ENCODE measurements at places on chromosomes 13 and 19. TPM values are rescaled to one million over a fixed set of nuclear protein-coding genes. Genes with fewer than 3 reads are reported as not detected.

- DNase-seq: no peak
These were observed 3.7 kb downstream of the COL4A2 start for GRCh38 chr13:110310541-110311442.

- no peak for DNase-seq
These were observed 11.9 kb downstream of the GADD45B start for GRCh38 chr19:2487842-2488241.

GRCh38 chr13:65854431-65854830, 1375.7 kb downstream of the PCDH9 start:
- no peak for DNase-seq

LILRB5 gene
- total RNA-seq: not detected

HSPB6 gene
- 0.37 TPM for total RNA-seq

- DNase-seq: peak; percentile 56
These were observed 6.2 kb downstream of the TLE6 start for GRCh38 chr19:2983351-2984214.

DNA sequence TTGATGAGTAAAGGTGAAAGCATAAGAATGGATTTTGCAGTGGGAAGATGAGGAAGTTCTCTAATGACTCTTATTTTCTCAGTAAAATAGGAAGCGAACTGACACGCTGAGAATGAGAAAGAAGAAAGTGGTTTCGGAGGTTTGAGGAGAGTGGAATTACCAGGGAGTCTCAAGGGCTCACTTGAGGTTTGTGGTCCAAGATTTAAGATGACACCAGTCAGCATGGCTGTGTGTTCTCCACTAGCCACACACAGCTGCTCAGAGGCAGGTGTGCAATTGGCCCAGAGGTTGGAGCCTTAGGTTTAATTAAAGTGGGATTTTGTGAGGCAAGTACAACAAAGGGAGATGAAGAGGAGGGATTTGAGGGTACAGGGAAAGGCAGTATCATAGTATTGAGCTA, 99.6 kb upstream of the NBEA start:
- DNase-seq: no peak

PGLYRP2 gene
- not detected for total RNA-seq

DNA sequence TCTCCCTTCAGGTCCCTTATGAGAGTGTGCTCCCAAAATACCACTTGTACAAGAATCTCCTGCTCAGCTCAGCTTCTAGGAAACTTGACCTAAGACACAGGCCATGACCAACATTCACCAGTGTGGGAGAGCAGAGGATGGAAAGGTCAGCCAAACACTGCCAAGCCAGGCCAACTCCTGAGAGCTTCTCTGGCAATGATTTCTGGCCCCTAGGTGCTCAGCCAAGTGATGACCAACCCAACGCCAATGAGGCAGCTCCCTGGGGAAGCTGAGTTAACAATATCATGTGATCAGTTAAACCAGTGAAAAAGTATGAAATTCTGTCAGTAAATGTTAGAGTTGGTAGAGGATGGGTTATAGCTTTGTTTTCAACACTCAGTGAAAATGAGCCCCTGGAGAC, 49.1 kb upstream of the FLT1 start:
- no peak for DNase-seq

TYROBP gene
- total RNA-seq: not detected

HIF3A gene
- total RNA-seq: 7.6 TPM

GPI gene
- total RNA-seq: 227 TPM

GRCh38 chr13:60026286-60026685, 137.4 kb downstream of the DIAPH3 start:
- no peak for DNase-seq

- no peak for DNase-seq
These were observed 5.9 kb upstream of the MLNR start for GRCh38 chr13:49213997-49214916.

GRCh38 chr13:49867834-49868233, 68.3 kb downstream of the SPRYD7 start:
- no peak for DNase-seq

DNA sequence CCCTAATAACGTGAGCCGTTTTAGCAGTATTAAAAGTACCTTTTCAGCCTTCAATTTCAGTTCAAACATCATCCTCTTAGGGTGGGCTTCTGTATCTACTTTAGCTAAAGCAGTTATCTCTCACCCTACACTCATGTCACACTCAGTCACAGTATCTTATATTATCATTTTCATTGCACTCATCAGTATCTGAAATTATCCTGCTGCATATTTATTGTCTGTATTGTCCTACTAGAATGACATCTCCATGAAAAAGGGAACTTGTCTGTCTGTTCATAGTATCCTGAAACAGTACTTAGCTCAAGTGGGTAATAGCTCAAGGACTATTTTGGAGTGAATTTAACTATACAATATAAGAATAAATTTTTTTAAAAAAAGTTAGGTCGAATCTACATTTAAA, 19.9 kb upstream of the RFC3 start:
- no peak for DNase-seq

- DNase-seq: no peak
These were observed 448.1 kb upstream of the MIR17HG start for GRCh38 chr13:90899416-90899815.

DNA sequence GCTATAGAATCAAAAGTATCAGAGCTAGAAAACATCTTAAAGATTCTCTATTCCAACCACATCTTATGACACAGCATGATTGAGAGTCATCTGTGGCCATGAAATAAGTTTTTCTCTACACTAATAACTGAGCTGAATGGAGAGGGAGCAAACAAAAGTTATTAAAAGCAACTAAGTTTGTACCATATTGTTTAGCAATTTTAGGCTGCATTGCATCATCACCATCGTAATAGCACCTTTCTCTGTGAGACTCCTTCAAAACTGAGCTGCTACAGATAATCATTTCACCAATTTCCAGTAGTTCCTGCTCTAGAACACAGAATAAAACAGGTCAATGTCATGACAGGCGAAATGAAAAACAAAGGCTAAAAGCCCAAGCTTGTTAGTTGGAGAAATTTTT, 1183.9 kb downstream of the DIAPH3 start:
- no peak for DNase-seq

DNA sequence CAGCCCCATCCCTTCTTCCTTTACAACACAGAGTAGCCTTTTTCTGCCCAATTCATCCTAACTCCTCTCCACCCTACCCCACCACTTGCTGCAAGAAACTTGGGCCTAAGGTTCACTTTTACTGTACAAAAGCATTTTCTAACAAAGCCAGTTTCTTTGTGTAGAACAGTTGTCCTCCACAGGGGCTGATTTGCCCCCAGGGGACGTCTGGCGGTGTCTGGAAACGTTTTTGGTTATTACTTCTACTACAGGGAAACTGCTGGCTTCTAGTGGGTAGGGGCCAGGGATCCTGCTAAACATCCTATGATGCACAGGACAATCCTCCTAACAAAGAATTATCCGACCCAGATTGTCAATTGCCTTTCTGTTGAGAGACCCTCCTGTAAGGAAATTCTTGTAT, 7.3 kb upstream of the LMO7 start:
- DNase-seq: no peak

DNA sequence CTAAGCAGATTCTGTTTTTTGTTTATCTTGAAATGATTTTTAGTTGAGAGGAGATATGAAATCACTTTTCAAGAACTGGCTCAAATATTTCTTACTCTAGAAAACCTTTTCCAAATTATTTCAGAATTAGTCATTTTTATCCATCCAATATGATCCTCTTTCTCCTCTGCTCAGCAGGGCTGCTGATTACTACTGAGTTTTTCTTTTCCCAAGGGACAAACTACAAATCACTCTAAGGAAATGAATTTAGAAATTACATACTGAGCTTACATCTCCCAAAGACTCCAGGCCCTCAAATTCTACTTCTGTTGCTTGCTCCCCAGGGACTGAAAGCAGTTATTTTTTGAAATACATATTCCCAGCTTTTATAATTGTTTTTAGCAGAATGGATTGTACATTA, 87.4 kb upstream of the UFM1 start:
- DNase-seq: no peak

PRKACA gene
- 103 TPM for total RNA-seq

- DNase-seq: no peak
These were observed 208.0 kb downstream of the DLEU7 start for GRCh38 chr13:50635504-50635903.
